Left renal cortex interstitium (tissue), 4 donors: ENCODE measurements at places on chromosomes 1 and 21. TPM values are rescaled to one million over a fixed set of nuclear protein-coding genes. Genes with fewer than 3 reads are reported as not detected.

DNA sequence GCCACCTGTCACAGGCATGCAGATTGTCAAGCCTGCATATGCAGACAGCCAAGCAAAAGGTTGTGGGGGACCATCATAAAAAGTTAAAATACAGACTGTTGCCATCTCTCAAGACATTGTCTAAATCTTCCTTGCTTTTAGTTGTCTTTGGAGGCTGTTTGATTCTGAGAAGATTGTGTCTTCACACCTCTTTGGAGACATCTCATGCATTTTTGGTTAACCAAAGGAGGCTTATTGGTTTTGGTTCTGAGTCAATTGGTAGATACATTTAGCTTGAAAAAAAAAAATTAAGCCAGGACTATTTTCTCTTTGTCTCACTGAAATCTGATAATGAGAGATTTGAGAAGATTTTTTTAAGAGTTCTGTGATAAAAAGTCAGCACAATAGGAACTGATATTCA is 217.6 kb downstream of the LYPLAL1 start:
- no peak for DNase-seq

DNA sequence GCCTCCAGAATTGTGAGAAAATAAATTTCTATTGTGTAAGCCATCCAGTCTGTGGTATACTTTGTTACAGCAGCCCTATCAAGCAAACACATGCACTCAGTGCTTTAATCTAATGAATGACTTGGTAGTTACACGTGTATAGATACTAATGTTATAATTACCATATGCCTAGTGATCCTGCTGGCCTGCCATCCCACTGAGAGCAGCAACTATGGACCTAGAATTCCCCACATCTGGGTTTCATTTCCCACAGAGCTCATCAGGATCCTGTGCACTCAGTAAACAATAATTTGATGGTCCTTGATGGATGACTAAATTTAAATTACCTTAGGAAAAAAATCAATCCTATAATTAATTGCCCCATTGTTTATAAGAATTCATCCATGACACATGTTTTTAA is 86.5 kb upstream of the RGS1 start:
- no peak for DNase-seq

DNA sequence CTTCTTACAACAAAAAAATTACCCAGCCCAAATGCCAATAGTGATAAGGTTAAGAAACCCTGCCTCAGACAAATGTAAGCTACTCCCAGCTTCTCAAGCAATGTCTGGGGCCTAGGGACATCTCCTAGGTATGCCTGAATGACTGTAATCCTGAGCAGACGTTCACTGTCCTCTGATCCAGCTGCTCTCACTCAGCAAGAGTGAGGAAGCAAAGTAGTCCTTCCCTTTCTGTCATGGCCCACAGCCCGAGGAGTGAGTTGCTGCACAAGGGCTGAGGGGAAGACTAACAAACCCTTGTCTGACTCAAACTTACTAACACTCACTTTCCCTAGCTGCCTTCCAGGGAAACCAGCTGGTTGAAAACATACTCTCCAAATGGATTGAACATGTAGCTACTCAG is 124.9 kb upstream of the TNFSF4 start:
- no peak for DNase-seq

The ANGPTL1 gene
- polyA plus RNA-seq: 4.7 TPM
